D341Med (cell line): ENCODE measurements at places on chromosomes 5 and 9.

DNA sequence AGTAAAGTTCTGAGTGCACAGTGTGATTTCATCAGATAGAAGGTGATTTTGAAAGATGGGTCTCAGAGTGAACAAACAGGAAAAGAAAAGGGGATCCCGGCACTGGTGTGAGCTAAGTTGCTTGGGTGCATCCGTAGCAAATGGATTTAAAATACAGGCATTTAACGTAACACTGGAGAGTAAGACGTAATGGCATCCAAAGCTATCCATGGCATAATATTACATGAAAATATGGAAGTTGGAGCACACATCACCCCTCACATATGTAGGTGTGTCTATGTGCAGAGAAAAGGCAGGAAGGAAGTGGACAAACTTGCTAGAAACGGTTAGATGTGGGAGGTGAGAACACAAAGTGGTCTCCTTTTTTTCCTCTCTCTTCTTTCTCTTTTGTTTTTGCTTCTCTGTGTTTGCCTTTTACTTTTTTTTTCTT is 38.2 kb upstream of the SEMA4D start:
- no peak for DNase-seq

- no peak for DNase-seq
Observed at GRCh38 chr9:3040761-3041160, 196.9 kb upstream of the PUM3 start.

DNA sequence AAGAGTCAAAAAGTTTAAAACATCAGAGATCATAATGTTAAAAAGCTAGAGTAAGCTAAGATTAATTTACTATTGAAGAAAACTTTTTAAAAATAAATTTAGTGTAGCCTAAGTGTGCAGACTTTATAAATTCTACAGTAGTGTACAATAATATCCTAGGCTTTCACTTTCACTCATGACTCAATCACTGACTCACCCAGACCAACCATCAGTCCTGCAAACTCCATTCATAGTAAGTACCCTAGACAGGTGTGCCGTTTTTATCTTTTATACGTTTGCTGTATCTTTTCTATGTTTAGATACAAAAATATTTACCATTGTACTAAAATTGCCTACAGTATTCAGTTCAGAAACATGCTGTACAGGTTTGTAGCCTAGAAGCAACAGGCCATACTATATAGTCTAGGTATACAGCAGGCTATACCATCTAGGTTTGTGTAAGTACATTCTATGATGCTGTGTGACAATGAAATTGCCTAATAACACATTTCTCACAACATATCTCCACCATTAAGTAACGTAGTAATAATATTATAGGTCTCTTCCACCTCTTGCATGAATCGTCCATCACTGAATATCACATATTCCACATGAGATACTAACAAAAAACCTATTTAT is 59.2 kb downstream of the MEGF9 start:
- no peak for DNase-seq

DNA sequence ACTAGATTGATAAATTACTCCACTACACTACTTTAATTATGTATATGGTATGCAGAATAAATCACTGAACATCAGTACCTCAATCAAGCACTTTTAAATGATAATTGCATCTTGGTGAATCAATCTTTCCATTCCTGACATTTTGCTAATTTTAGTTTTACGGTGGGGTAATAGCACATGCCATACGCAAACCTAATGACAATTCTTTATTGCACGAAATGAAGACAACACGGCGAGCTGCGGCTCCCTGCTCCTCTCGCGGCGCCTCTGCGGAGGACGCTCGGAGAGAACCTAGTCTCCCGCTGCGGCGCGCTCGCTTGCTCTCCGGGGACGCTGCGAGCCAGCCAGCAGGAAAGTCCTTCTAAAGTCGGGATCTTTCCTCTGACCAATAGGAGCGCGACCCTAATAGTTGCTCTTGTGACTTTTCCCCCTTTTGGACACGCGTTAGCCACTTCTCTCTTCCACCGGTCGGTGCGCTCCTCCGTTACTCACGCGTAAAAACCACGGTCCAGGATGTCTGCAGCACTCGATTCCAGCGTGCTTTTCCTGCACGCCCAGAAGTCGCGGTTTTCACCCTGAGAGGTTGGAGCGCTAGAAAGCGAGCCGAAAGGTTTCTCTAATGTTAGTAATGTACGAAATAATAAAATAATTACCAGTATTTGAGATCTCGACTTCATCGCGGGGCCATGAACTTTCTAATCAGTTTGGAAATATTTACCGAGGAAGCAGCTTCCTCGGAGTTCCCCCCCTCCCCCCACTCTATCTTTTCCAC is 1.0 kb upstream of the MEF2C start:
- peak; percentile 72 for DNase-seq

DNA sequence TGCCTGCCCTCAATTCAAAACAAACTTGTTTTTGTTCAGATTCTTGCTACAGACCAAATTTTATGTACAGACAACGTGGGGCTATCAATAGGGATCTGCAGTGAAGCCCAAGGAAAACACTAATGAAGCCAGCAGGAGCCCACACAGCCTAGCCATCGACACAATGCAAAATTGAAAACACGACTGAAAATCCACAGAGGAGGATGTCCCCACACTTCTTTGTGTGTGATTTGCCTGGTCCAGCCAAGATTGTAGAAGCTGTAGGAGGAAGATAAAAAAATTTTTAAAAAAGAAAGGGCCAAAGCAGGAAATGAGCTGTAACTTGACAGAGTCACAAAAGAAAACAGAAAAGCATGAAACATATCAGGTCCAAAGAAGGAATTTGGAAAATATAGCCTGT is 34.8 kb downstream of the HTR4 start:
- DNase-seq = no peak

DNA sequence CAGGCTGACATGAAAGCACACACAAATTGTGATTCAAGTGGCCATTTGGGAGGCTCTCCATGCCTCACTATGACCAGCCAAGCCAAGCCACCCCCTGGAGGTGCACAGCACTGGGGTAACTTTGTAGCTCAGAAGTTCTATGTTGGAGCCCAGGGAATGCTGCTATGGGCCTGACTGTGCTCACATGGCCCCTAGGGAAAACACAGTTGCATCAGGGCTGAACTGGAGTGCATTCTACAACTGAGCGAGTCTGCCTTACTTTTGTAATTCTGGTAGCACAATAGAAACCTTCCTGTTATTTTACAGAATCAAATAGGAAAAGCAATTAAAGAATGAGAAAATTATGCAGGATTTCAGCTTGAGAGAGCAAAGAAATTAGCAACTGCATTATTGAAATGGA is 455.5 kb upstream of the TRPC7 start:
- DNase-seq = no peak

DNA sequence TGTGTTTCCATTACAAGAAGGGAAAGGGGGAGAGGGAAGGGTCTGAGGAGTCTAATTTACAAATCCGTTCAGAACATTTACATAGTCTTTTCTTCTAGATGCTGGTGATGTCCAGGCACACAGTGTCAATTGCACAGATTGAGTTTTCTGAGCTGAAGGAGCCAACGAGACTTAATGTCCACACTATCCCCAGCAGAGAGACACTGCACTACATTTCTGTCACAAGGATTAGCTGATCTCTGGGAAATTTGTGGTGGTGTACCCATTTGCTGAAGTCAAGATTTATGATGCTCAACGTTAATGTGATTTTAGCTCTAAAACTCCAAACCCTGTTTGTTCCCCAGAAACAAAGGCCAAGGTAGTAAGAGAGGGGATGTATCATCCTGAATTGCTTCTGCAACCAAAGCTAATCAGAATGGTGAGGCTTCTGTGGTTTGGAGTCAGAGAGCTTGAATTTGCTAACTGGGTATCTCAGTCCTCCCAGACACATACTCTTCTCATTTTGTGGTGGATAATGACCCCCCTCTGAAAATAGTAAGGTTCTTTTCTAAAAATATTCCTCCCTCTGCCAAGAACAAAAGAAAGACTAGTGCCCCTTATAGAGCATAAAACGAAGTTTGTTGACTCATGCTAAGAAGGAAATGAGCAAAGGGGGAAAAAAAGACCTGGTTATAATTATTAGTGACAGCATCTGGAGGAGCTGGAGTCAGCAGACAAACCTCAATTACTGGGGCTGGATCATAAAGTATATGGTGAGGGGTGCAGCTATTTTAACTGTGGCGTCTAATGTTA is 416.9 kb downstream of the PSAT1 start:
- no peak for DNase-seq

- DNase-seq = no peak
Observed at GRCh38 chr5:78513441-78513840, 135.1 kb downstream of the LHFPL2 start.

DNA sequence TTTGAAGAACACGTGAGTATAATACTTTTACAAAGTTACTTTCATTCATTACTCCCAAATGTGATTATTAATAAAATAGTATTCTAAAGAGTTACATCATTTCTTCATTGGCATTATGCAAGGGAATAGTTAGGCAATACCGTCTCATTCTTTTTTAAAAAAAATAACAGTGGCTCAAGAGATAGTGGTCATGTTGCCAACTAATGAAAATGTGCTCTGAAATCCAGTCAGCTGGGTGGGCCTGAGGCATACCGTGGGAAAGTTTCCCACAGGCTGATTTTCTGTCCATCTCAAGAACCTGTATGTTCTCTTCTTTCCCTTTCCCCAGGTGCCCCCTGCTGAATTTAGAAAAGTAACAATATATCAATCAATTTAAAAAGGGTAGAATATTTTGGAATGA is 40.8 kb upstream of the ROPN1L start:
- no peak for DNase-seq

- no peak for DNase-seq
Observed at GRCh38 chr5:43437062-43437660, 25.0 kb upstream of the CCL28 start.

GRCh38 chr9:75101004-75101588 is 12.8 kb downstream of the OSTF1 start:
- DNase-seq = no peak
